WTC11 (cell line): ENCODE measurements at places on chromosomes 6 and 20.
A peak's percentile ranks its signal among the peaks of the same experiment; 100 is the strongest.

DNA sequence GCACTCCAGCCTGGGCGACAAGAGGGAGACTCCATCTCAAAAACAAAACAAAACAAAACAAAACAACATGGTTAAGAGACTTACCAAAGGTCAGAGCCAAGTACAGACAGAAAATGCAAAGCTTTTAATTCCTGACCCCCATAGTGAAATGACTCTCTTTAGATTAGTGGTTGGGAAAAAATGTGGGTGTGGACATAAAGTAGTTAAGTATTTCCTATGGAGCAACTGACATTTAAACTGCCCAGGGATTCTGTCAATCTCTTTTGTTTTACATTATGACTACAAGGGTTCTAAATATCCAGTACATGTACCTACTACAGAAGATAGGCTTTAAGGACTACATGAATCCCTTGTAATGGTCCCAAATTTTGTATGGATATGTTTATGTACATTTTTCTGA lies 75.1 kb downstream of the IRAK1BP1 start:
- no peaks in the 10 kb centered on the region for H3K4me1 ChIP-seq
- H3K27me3 ChIP-seq, result no peaks in the 10 kb centered on the region
- no peak for DNase-seq
- peaks cover 56% of the 10 kb centered on the region for H3K36me3 ChIP-seq
- H3K27ac ChIP-seq, result no peak overlapping the region

GRCh38 chr6:112085286-112086065 lies 1.8 kb downstream of the TUBE1 start:
- DNase-seq, result no peak
- H3K27me3 ChIP-seq, result no peaks in the 10 kb centered on the region
- no peak overlapping the region for H3K27ac ChIP-seq
- H3K4me1 ChIP-seq, result peaks cover 5% of the 10 kb centered on the region; the same call in 1 of the 2 replicates
- peak overlapping the region; percentile 40 for H3K4me3 ChIP-seq

- no peaks in the 10 kb centered on the region for H3K36me3 ChIP-seq
- no peak overlapping the region for H3K27ac ChIP-seq
- no peak overlapping the region for H3K4me3 ChIP-seq
- DNase-seq, result no peak
- no peaks in the 10 kb centered on the region for H3K27me3 ChIP-seq
These were observed 9.9 kb upstream of the F13A1 start for GRCh38 chr6:6330407-6330806.

GRCh38 chr20:1893721-1894470 lies 1.3 kb upstream of the SIRPA start:
- no peak for DNase-seq
- H3K4me1 ChIP-seq, result peaks cover 59% of the 10 kb centered on the region
- no peak overlapping the region for H3K27ac ChIP-seq
- peak overlapping the region; percentile 77 for H3K4me3 ChIP-seq

DNA sequence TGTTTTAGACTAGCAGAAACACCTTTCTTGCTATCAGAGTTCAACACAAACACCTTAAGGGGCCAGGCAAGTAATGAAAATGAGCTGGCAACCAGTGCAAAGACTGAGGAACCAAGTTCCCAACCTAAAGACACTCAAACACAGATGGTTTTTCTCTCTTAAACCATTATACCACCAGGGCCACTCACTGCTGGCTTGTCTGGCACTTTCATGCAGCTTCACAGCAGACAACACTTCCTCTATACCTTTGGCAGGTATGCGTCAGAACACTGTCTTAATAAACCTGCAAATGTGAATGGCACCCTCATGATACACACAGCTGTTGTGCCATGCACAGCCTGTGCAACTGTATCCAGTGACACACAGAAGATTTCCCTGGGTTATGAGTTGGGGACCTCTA lies 41.6 kb downstream of the NFATC2 start:
- no peaks in the 10 kb centered on the region for H3K36me3 ChIP-seq
- no peak overlapping the region for H3K4me3 ChIP-seq
- H3K27ac ChIP-seq, result no peak overlapping the region
- H3K4me1 ChIP-seq, result peaks cover 4% of the 10 kb centered on the region

DNA sequence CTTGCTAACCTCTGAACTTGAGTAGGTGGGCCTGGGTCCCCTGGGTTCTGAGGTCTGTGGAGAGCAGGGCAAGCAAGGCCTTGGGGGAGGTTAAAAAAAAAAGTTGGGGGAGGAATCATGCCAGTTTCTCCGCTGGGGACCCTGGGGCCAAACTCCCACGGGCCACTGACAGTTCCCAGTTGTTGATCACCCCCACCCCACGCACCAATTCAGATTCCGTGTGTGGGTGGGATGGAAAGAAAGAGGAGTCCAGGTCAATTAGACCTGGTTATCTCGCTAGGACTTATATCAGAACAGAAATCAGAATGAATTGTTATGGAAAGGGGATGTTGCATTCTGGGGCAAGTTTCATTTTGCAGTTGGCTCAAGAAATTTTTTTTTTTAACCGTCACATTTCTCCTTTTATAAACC lies 46.7 kb upstream of the SUPT3H start:
- H3K36me3 ChIP-seq, result no peaks in the 10 kb centered on the region
- H3K4me3 ChIP-seq, result peak overlapping the region; percentile 87
- H3K4me1 ChIP-seq, result peaks cover 28% of the 10 kb centered on the region
- H3K27ac ChIP-seq, result no peak overlapping the region
- H3K27me3 ChIP-seq, result peaks cover 73% of the 10 kb centered on the region
- no peak for DNase-seq

GRCh38 chr20:13681248-13682125 lies 42.8 kb upstream of the TASP1 start:
- H3K4me3 ChIP-seq, result no peak overlapping the region
- DNase-seq, result no peak
- no peaks in the 10 kb centered on the region for H3K27me3 ChIP-seq
- no peaks in the 10 kb centered on the region for H3K36me3 ChIP-seq
- no peak overlapping the region for H3K27ac ChIP-seq

GRCh38 chr6:122426597-122426996 lies 27.1 kb downstream of the HSF2 start:
- H3K36me3 ChIP-seq, result peaks cover 14% of the 10 kb centered on the region
- no peak overlapping the region for H3K27ac ChIP-seq
- no peaks in the 10 kb centered on the region for H3K4me1 ChIP-seq
- H3K27me3 ChIP-seq, result no peaks in the 10 kb centered on the region
- no peak for DNase-seq

DNA sequence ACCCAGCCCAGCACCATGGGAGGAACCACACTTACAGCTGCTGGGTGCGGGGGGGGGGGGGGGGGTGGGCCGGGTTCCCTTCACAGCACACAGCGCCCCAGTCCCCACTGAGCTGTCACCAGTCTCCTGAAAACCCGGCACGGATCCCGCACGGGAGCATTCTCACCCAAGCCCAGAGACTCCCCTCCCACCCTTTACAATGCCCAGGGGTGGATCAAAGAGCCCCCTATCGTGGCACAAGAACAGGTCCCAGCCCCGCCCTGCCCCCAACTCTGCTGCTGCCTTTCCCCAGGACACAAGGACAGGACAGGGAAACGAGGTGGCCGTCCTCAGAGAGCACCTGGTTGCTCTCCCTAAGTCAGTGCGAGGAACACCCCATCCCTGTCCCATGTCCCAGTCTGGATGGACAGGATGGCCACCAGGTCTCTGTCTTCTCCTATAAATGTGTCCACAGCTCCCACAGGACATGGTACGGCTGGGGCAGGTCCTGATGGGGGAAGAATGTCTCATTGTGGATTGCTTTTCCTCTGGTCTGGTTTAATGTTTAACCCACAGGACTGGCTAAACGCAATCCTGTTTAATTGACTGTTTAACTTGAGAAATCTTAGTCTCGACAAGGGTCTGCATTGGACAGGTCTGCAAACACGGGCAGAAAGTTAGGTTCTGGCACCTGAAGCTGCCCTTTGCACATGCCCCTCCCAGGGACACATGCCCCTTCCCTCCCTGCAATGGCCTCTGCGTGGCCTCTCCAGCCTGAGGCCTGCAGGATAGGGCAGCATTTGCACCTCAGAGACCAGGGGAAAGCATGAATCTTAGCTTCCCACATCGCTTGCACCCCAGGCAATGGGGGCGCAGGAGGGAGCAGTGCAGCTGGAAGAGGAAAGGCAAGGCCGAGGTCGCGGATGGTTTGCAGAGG lies 45.3 kb downstream of the DACT2 start:
- peaks cover 27% of the 10 kb centered on the region for H3K4me1 ChIP-seq
- DNase-seq, result no peak
- H3K4me3 ChIP-seq, result no peak overlapping the region
- H3K36me3 ChIP-seq, result no peaks in the 10 kb centered on the region

- no peak overlapping the region for H3K27ac ChIP-seq
- peaks cover 81% of the 10 kb centered on the region for H3K27me3 ChIP-seq
- DNase-seq, result no peak
- no peaks in the 10 kb centered on the region for H3K36me3 ChIP-seq
- H3K4me1 ChIP-seq, result no peaks in the 10 kb centered on the region
These were observed 144.6 kb upstream of the MMS22L start for GRCh38 chr6:97427648-97428047.

DNA sequence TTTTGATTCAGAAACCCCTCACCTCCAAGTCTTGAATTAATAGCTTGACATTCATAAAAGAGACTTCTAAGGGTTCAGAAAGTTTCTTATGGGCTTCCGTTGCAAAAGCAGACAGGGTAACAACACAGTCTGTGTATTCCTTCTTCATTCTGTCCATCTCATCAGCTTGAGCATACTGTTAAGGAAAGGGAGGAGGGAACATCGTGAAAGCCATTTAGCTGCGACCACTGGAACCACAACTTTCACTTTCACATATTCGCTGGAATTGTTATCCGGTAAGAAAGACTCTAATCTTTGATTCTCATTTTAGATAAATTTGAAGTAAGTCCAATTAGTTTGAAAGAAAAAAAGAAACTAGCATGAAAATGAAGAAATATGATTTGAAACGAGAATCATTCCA lies 174.4 kb downstream of the SYNE1 start:
- no peak overlapping the region for H3K27ac ChIP-seq
- no peaks in the 10 kb centered on the region for H3K36me3 ChIP-seq
- H3K4me1 ChIP-seq, result no peaks in the 10 kb centered on the region; the same call in 1 of the 2 replicates
- H3K4me3 ChIP-seq, result no peak overlapping the region
- H3K27me3 ChIP-seq, result no peaks in the 10 kb centered on the region

DNA sequence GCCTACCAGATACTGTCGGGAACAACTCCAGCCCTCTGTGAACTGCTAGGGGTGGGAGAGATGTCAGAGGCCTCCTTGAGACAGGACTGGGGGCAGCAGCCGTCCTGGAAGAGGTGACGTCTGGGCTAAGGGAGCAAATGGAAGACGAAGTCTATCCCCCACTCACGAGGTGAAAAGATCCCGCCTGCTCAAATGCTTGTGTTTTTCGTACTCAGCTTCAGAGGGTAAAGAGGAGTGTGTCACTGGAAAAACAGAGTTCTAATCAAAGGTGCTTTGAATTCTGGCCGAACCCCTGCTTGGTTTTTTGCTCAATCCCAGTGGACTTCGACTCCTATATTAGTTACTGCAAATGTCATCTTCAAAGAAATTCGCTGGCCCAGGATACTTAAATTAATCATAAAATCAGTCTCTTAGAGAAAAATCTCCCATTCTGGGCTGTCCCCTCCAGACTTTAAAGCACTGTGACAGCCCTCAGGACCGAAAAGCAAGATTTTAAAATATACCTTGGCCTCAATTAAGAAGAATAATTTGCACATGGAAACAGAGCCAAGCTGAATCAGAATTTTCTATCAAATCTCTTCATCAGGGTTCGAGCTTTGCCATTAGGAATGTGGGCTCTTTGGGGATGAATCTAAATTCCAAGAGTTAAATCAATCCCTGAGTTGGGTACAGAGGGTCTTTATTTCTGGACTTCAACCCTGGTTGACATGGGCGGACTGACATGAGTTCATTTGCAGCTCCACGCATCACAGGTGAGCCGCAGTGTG lies 61.8 kb upstream of the AFDN start:
- no peak for DNase-seq
- no peaks in the 10 kb centered on the region for H3K27me3 ChIP-seq
- no peaks in the 10 kb centered on the region for H3K4me1 ChIP-seq

DNA sequence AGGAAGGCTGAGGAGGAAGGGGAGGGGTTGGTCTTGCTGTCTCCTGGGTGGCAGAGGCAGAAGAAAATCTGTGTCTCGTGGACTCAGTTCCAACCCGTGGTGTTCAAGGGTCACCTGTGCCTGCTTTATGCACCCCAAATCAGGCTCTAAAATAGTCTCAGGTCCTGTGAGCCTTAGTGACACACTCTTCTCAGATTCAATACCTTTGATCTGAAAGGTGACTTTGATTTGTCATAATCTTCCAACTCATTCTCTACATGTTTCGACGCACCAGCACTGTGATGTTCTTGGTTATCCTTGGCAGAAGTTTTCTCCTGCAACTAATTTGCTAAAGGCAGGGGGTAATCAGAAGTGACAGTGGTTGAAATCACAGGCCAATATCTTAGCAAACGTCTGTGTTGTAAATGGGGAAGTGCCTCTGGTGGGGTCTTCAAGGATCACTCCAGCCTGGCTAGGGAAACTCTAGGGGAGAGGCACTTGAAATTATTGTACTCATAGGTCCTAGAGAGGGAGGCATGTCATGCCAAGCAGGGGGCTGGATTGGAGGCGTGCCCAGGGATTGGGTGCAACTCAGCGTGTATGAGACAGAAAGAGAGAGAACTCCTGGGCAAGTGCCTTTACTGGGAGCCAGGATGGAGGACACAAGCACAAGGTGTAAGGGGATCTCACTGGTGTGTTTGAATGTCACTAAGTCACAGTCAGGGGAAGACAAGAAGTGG lies 19.0 kb upstream of the PRND start:
- no peaks in the 10 kb centered on the region; the same call in 1 of the 2 replicates for H3K27me3 ChIP-seq
- no peak for DNase-seq
- peaks cover 36% of the 10 kb centered on the region for H3K4me1 ChIP-seq
- H3K36me3 ChIP-seq, result peaks cover 7% of the 10 kb centered on the region

- no peak for DNase-seq
- H3K27me3 ChIP-seq, result peaks cover 6% of the 10 kb centered on the region
- H3K36me3 ChIP-seq, result peaks cover 6% of the 10 kb centered on the region
- H3K27ac ChIP-seq, result peak overlapping the region; percentile 62; the same call in 1 of the 2 replicates
- no peak overlapping the region for H3K4me3 ChIP-seq
- peaks cover 27% of the 10 kb centered on the region for H3K4me1 ChIP-seq
These were observed 8.2 kb upstream of the MTHFD1L start for GRCh38 chr6:150857062-150857944.

GRCh38 chr6:158303210-158303731 lies 9.0 kb upstream of the TULP4 start:
- no peaks in the 10 kb centered on the region for H3K27me3 ChIP-seq
- DNase-seq, result no peak

GRCh38 chr6:125812394-125813292 lies 21.9 kb downstream of the NCOA7 start:
- no peak overlapping the region for H3K4me3 ChIP-seq
- H3K4me1 ChIP-seq, result peaks cover 6% of the 10 kb centered on the region; the same call in 1 of the 2 replicates
- no peak overlapping the region for H3K27ac ChIP-seq

GRCh38 chr6:27768556-27768955 lies 143.6 kb downstream of the OR2B2 start:
- peaks cover 100% of the 10 kb centered on the region for H3K27me3 ChIP-seq
- no peak overlapping the region for H3K27ac ChIP-seq
- DNase-seq, result no peak
- peaks cover 28% of the 10 kb centered on the region for H3K4me1 ChIP-seq
- H3K36me3 ChIP-seq, result 0 out of 2 replicates have a peak, but pooled peaks cover under 1% of the 10 kb centered on the region
- no peak overlapping the region for H3K4me3 ChIP-seq
